ENCODE measurements at places on chromosomes 3 and 15. TPM values are rescaled to one million over a fixed set of nuclear protein-coding genes. Genes with fewer than 3 reads are reported as not detected.

DNA sequence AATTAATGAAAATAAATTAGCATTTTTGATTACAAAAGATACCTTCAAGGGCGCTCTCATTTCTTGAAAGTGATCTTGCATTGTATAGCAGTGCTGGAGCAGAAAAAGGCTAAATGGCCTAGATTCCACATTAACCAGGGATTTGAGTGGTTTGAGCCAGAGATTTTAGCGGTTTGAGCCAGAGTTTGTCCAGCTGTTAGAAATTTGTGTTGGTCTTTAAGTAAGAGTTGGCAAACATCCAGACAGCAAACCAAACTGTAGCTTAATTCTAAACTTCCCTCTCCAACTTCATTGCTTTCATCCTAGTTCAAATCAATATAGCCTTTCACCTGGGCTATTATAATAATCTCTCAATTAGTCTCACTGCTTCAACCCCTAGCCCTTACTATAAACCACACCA, 351.7 kb downstream of the IGSF11 start:
- DNase-seq = peak; percentile 94

DNA sequence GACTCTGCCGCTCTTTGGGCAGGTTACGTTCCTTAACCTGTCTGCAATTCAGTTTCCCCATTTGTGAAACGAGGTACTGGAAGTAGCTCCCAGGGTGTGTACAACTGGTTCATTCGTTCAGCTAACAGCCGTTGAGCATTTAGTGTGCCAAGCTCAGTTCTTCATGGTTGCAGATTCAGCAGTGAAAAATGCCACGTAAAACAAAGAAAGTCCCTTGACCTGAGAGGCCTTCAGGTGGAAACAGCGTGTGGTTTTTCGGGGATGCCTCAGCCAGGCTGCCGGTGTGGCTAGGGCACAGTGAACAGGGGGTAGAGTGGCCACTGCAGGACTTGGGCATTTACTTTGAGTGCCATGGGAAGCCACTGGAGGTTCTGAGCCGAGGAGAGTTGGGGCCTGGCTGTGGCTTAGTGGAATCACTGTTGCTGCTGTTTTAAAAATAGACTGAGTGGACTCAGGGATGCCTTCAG, 4.7 kb downstream of the SYNM start:
- no peak for DNase-seq

DNA sequence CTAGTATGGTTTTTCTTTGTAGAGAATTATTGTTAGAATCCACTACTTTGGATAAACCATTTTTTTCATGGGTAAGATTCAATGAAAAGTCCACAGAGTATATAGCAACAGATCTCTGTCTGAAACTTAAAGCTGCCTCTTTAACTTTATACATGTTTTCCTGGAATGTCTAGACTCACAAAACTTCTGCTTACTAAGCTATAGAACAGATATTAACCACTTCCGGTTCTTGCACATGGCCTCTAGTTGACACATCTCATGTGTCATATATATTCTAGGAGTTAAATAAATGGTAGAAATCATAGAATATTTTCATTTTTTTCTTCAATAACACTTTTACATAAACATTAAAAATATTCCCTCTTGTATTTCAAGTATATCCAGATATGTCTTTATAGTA, 1693.9 kb downstream of the SI start:
- DNase-seq = no peak

- DNase-seq = no peak
Measured at GRCh38 chr15:88995449-88995848, 82.3 kb upstream of the MFGE8 start.

DNA sequence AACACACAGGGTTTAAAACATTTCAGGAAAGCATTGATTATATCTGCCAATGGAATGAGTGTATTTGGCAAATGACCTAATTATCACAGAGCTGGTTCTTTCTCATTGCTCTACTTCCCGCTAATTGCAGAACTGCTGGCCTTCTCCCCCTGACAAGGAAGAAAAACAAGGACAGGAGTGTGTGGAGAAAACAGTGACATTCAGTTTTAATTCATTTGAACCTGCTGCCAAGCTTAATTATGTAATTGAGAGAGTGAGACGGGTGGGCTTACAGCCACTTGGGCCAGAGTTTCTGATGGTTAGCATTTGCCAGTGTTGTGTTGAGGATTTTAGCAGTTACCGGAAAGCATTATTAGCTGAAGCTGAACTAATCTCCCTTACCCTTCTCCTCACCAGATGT, 301.4 kb downstream of the RBMS3 start:
- DNase-seq = peak; percentile 56

- DNase-seq = no peak
Measured at GRCh38 chr3:109254770-109255169, 61.5 kb downstream of the DPPA2 start.

DNA sequence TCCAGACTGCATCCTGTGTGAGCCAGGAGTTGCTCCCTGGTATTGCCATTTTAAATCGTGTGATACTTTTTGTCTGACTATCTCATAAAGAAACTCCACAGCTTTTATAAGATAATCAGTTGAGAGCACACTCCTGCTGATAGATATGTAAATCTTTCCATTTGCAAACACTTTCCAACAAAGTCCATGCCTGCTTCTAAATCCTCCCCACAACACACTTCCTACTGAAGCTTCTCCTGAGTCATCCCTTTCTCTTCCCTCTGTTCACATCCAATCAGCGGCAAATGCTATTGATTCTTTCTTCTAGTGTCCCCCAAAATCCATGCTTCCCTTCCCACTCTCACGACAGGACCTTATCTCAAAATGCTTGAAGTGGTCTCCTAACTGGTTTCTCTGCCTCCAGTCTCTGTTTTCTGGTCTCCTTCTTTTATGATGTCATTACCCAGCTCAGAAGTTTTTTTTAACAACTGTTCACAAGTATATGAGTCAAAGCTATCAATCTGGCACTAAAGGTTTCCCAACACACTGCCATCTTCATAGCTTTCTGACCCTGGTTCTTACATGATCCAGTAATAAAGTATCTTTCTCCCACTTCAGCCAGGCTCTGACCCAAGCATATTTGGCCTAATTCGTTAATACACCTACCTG, 4.5 kb upstream of the WWTR1 start:
- DNase-seq = no peak

GRCh38 chr15:63407612-63408011, 26.0 kb upstream of the CA12 start:
- no peak for DNase-seq

GRCh38 chr15:100134089-100134583, 207.6 kb downstream of the ADAMTS17 start:
- no peak for DNase-seq

DNA sequence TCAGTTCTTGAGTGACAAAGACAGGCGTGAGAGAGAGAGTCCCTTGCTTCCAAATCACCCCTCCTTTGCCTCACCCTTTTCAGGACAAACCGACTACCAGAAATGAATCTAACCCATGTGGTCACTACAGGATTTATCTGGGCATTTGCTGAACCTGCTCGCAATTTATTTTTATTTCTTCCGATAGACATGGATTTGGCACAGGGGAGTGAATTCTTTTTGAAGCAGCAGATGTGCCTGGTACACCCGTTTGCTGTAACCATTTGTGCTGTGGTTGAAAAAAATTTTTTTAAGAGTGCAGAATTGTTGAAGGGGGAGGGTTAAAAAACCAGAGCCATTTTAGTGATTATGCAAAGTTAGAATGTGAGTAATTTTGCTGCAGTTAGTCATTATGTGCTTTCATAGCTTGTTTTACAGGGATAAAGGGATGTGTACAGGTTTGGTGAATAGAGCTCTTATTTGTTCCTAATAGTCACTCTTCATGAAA, 442.0 kb downstream of the LPP start:
- no peak for DNase-seq

GRCh38 chr15:100710222-100710621, 107.8 kb downstream of the ASB7 start:
- DNase-seq = peak; percentile 83

GRCh38 chr15:42157981-42158765, 1.7 kb upstream of the PLA2G4F start:
- no peak for DNase-seq

- no peak for DNase-seq
Measured at GRCh38 chr3:65720989-65721737, 317.6 kb downstream of the MAGI1 start.

DNA sequence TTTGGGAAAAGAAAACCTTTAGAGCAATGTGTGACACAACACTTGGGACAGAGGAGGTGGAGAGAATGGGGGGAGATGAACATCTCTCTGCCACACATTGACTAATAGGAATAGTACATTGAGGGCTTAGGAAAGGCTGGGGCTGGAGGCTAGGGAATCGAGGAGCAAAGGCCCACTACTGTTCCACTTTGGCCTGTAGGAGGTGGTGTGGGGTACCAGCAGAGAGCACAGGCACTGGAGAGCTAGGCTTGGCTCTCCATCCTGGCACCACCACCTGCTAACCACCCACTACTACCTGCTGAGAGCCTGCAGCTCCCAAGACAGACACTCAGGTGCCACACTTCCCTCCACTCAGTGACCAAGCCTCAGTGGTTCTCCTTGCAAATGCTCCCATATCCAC, 19.4 kb downstream of the CCDC32 start:
- DNase-seq = no peak

- peak; percentile 5 for DNase-seq
Measured at GRCh38 chr15:93206893-93207292, 117.9 kb upstream of the RGMA start.

- DNase-seq = no peak
Measured at GRCh38 chr15:66240240-66240794, 13.2 kb downstream of the MEGF11 start.

DNA sequence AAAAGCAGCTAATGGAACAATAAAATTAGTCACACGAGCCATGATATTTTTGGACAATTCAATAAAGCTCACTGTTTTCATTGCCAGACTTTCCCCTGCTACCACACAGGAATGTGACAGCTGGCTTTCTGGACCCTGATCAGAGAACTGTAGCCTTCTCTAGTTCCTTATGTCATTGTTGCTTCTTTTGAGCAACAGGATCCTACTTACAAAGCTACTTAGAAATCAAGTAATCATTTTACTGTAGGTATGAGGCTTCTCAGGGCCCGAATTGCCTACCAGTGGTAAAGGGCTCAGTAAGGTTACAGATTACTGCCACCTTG, 94.3 kb upstream of the AADACL2 start:
- peak; percentile 81 for DNase-seq

Gene LEKR1
- total RNA-seq = 5.4 TPM

Gene AMOTL2
- total RNA-seq = 129 TPM

Gene HIGD2B
- not detected for total RNA-seq

Gene NR1I2
- 0.55 TPM for total RNA-seq

Gene PATL2
- 3.0 TPM for total RNA-seq

Gene PFKFB4
- 9.4 TPM for total RNA-seq

All from lung (tissue), 17 donors.